ENCODE measurements at places on chromosomes 3 and 15.
A peak's percentile ranks its signal among the peaks of the same experiment; 100 is the strongest.

GRCh38 chr15:75640483-75641178 lies 607 bp upstream of the IMP3 start:
- peak; percentile 68 for DNase-seq

DNA sequence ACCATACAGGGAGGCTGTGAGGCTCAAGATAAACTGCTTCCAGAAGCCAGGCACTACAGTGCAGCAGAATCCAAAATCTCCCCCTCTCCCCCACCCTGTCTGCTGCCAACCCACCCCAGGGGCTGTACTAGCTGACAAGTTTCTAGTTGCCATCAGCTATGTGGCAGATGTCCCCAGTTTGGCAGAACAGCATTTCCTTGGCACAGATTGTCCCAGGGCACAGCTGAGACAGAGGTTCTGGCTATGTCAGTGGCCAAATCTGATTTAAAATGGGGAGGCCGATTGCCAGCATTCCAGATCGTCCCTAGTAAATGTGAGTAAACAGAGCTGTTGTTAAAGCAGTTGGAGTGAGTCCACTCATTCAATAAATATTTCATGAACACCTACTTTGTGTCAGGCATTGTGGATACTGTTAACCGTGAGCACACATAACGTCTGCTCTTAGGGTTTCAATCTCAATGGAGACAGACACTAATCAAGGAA lies 28.0 kb upstream of the CCDC174 start:
- no peak for DNase-seq

DNA sequence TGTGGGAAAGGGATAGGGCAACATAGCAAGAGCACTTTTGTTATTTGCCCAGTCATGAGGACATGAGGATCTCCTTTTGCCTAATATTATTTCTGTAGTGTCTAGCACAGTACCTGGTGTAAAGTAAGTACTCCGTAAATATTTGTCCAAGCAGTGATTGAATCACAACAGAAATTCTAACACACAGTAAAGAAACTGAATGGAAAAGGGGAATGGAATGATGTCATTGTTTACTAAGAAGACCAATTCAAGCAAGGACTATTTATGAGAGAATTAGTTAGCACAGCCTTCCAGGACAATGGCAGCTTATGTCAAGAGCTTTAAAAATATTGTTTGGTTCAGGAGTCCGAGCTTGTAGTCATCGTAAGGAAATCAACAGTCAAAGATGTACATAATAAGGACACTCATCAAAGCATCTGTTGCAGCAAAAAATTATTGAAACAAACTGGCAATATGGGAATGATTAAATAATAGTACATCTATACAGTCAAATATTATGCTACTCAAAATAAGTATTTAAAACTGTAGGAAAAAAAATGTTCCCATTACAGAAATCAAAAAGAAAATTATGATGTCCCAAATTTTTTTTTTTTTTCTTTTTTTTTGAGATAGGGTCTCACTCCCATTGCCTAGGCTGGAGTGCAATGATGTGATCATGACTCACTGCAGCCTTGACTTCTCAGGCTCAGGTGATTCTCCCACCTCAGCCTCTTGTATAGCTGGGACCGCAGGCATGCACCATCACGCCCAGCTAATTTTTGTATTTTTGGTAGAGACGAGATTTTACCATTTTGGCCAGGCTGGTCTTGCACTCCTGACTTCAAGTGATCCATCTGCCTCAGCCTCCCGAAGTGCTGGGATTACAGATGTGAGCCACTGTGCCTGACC lies 17.9 kb downstream of the CAPN7 start:
- DNase-seq, result no peak

DNA sequence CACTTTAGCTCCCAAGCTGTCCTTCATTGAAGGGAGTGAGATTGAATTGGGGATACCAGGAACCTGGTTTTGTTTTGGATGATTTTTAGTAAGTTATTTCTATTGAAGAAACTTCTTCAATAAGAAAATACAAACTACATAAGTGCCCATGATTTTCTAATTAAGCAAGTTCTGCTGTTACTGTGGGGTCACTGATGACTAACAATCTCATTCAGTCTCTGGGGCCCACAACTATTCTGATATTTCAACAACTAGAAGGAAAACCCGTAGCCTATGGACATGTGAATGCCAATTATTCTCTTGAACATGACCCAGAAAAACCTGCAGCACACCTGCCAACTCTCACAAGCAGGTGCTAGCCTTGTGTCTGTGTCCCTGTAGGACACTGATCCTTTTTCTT lies 184.6 kb downstream of the DCLK3 start:
- no peak for DNase-seq

Measured in Caki2 (cell line).